ENCODE measurements at places on chromosomes 3 and 15.

DNA sequence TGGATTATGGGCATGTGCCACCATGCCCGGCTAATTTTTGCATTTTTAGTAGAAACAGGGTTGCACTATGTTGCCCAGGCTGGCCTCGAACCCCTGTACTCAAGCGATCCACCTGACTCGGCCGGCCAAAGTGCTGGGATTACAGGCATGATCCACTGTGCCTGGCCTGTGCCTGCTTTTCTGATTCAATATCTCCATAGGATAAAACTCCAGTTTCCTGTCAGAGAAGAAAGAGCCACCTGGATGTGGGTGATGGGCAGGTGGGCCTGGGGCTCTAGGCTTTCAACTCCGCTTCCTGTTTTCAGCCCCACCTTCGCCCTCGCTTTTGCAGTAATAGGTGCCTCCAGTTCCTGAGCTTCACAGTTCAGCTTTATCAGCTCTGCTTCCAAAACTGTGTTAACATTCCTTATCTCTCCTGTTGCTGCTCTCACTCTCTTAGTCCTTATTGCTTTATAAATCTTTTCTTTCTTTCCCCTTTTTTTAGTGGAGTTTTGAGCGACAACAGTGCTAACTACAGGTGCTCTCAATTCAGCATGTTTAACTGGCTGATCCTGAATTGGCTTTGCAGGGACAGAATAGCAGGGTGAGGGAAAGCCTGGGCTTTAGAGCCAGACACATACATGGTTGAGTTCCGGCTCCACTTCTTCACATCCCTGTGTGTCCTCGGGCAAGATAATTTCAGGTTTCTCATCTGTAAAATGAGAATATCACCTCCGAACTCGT lies 21.1 kb upstream of the PDE8A start:
- DNase-seq = no peak

GRCh38 chr3:158128755-158129154 lies 18.9 kb downstream of the RSRC1 start:
- no peak for DNase-seq

GRCh38 chr15:55879181-55879580 lies 114.2 kb downstream of the NEDD4 start:
- DNase-seq = no peak

DNA sequence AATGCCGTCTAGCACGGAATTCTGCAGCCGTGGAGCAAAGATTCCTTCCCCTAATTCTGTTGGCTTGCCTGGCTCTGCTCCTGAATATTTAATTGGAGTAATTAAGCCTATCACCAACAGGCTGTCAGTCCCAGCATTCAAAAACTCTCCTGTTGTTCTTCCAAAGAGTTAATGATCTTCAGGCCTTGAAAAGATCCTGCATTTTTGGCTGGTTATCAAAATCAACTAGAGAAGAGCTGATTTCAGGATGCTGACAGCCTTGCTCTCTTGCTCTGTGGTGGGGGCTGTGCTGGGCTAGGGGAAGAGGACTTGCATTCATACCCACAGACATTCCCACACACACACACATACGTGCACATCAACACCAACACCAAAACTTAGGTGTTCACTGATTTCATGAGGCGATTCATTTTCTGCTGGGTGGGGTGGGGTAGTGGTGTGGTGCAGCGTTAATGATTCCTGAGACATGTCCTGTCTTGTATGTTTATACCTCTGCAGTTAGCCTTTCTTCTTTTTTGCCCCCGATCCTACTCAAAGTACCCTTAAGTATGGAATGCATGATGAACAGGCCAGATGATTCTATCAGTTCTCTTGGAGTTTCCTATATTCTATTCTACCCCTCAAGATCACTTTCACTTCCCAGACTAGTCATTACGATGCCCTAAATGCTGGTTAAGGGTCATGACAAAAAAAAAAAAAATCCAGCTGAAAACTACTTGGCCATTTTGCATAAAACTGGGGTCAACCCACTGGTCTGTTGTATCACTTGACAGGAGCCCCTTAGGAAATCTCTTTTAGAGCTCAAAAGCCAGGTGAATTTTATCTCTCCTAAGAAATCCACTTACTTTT lies 42.3 kb downstream of the CPN2 start:
- DNase-seq = no peak

- DNase-seq = peak; percentile 71
Observed at GRCh38 chr15:64681424-64682024, 93.9 kb downstream of the RBPMS2 start.

DNA sequence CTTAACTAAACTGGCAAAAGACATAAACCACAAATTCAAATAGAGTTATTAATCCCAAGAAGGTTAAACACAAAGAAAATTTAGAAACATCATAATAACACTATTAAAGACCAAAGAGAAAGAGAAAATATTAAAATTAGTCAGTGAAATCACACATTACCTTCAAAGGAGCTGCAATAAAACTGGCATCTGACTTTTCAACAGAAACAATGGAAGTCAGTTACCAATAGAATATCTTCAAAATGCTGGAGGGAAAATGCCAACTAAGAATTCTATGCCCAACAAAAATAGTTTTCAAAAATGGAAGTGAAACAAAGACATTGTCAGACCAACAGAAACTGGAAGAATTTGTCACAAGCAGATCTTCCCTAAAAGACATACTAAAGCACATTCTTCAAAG lies 68.7 kb upstream of the RNF7 start:
- DNase-seq = no peak

GRCh38 chr15:38707802-38708671 lies 143.4 kb upstream of the RASGRP1 start:
- peak; percentile 46 for DNase-seq

GRCh38 chr3:53650424-53650823 lies 156.0 kb downstream of the CACNA1D start:
- no peak for DNase-seq

DNA sequence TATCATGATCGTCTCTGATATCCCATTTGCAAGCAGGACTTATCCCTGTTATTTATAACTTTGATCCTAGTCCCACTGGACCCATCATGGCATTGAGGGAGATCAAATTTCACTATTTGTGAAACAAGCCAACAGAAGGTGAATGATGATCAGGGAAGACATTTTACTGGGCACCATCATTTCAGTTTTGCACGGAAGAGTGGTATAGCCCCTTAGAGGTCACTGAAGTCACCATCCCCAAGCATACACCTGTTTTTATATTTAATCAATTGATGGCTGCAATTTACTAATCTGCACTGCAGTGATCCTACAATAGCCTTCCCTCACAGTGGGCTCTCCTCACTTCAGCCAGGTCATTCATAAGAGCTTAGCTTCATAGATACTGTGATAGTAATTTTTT lies 132.4 kb downstream of the FHIT start:
- DNase-seq = no peak

GRCh38 chr3:14148041-14148985 lies 23.5 kb downstream of the TMEM43 start:
- DNase-seq = peak; percentile 81

DNA sequence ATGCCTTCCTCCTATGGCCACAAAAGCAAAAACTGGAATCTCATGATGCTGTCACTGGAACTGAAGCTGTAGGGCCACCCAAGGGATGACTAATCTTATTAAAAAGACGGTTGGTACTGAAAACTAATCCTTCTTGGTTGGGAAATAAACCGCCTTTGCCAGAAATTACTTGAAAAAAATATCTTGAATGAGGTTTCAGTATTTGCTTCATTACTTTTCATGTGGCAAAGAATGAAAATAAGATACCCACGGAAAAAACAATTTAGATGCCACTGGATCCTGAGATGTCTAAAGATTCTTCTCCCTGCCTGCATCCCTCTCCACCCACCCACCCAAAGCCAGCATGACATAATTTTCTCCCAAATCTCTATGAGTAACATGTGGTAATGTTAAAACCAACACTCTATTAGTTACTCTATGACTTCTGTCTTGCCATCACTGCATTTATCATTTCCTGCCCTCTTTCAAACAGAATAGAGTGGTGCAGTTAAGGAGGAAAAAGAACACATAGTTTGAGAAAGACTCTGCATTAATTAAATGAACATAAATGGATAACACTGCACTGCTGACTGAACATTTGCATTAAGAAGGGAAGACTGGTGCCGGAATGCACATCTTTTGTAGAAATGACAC lies 111.8 kb upstream of the DPH6 start:
- no peak for DNase-seq

GRCh38 chr15:43531018-43531670 lies 13.7 kb downstream of the MAP1A start:
- no peak for DNase-seq

DNA sequence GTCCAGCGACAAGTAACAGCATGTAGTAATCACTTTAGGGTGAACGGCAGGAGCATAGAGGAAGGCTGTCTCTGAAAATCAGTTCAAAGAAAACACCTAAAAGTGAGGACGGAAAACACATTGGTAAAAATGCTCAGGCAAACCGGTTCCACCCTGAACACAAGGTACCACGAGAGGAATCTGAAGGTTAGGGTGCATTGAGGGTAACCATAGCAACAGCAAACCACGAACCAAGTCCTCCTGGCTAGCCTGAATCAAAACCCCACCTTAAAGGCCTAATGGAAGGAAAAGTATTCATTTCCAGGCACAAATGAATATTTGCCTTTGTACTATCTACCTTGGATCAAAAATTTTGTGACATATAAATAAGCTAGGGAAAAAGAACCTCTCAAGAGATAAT lies 315.0 kb downstream of the OCA2 start:
- DNase-seq = no peak

GRCh38 chr15:93168910-93169309 lies 79.9 kb upstream of the RGMA start:
- DNase-seq = no peak

DNA sequence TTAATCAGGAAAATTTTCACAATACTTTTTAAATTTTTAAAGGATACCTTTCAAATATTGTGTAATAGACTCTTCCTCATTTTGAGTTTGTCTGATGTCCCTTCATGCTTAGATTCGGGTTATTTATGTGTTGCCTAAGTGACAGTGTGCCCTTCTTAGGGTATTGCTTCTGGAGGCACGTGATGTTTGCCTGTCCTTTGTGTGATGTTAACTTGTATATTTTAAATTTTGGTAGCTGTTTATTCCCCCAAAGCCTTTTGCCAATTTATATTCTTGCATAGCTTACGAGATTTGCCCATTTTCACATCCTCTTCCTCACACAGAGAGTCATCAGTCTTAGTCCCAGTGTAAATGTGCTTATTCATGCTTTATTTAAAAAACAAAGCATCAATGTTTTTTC lies 433.1 kb downstream of the EPHB1 start:
- no peak for DNase-seq

DNA sequence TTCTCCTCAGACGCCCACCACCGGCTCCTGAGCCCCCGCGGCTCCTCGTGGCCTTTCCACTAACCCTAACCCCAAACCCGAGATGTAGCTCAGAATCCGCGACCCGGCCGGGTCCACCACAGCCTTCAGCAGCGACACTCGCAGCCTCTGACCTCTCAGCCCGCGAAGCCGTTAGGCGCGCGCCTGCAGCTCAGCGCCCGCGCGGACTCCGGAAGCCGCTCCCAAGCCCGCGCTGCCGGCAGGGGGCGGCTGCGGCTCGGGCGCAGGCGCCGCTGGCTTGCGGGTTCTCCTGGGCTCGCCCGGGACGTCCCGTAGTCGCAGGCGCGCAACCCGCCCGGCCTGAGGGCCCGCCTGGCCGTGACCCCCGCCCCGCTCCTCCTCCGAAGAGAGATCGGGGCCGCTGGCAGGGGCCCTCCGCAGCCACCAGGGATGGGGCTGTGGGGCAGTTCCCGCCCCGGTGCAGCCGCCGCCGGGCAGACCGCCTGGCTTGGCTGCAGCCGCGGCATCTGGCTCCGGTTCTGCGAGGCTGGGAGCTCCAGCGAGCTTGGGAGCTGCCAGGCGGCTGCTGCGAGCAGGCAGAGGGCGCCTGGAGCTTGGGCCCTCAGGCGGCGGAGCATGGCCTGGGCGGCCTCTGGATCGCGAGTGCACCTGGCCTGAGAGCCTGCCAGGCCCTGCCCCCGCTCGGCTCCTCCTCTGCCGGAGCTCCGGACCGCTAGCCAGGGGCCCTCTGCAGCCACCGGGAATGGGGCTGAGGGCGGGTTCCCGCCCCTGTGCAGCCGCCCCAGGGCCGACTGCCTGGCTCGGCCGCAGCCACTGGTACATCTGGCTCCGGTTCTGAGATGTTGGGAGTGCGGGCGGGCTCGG lies 120.7 kb downstream of the LMLN start:
- peak; percentile 77 for DNase-seq

DNA sequence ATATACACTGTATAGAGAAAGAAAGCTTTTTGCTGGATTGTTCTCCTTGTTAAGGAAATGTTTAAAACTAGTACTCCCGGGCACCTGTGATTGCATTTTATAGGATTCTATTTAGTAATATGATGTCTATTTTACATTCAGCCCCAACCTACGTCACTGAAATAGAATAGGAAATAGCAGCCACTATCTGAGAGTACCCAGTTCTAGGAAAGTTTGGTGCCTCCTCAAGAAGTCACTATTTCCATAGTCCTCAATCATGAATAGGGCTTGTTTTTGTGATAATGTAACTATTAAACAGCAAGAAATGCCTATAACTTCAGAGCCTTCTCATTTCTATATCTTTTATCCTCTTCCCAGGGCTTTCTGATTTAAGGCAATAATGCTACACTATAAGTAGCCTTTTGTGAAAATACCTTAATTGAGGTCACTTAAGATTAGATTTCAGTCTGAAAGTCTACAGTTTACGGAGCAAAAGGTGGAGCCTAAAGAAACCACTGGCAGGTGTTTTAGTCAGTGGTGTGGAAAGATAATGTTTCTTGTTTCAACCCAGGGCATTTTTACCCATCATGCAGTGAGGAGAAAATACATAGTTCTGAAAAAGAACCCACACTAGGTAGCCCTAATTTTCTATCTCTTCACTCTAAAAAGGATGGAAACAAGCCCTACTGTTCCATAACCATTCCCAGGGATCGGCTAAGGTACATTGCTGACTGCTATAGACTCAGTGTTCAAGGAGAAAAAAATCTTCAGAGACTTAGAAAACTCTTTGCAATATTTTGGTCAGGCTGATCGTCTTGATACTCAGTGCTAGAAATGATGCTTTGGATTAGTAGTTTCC lies 38.7 kb downstream of the TIGIT start:
- no peak for DNase-seq

- peak; percentile 8 for DNase-seq
Observed at GRCh38 chr3:69541711-69542088, 155.8 kb upstream of the FRMD4B start.

DNA sequence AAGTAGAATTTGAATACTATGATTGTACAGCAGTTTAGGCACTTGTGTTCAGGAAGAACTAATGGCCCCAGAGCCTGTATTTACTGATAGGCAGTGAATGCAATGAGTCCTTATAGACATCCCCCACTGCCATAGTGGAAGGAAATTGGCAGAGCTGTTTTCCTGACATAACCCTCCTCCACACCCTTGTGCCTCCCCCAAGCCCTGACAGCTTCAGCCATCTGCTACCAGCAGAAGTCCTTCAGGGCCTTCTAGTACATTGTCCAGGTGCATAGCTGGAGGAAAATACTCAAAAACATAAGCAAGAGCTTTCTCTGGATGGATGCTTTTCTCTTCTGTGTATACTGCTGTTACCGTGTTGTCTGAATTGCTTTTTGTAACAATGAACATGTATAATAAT lies 20.6 kb downstream of the ARHGAP31 start:
- DNase-seq = no peak

- no peak for DNase-seq
Observed at GRCh38 chr3:127350172-127351050, 62.6 kb upstream of the PRR20G start.
